ENCODE measurements at places on chromosomes 2 and 18.

DNA sequence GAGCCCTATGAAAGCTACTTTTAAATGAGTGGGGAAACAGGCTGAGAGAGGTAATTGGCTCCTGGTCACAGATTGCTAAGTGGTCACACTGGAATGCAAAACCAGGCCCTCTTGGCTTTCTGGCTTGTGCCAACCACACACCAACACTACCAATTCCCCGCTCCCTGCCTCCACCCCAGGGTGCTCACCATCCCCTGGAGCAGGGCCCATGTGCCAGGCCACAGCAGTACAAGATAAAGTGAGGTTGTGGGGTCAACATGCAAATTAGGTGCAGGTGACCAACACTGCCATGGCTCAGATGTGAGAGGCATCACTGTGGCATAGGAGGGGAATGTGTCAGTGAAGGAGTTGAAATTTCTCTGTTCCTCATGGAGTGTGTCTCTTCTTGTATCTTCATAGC lies 312.5 kb downstream of the MYCN start:
- DNase-seq: no peak

GRCh38 chr2:62141142-62141740 lies 54.7 kb upstream of the B3GNT2 start:
- DNase-seq: no peak

DNA sequence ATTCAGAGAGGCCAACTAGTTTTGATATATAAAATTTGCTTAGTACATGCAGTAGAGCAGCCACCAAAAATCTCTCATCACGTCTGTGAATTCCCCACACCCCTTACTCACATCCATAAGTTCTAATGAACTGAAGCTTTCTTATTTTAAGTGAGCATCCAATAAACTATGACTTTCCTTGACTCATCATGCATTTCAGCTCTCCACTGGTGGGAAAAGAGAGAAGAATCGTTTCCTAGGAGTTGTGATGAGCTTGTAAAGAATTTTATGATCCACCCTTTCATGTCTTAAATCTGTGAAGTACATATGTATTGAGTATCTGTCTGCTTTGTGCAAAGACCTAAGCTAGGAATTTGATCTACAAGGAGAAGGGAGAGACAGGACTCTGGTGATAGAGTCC lies 428.6 kb downstream of the SETBP1 start:
- DNase-seq: no peak

- no peak for DNase-seq
These were observed 312.3 kb upstream of the KCNJ3 start for GRCh38 chr2:154386186-154386585.

- no peak for DNase-seq
These were observed 143.5 kb downstream of the PTGR3 start for GRCh38 chr18:75065251-75066000.

DNA sequence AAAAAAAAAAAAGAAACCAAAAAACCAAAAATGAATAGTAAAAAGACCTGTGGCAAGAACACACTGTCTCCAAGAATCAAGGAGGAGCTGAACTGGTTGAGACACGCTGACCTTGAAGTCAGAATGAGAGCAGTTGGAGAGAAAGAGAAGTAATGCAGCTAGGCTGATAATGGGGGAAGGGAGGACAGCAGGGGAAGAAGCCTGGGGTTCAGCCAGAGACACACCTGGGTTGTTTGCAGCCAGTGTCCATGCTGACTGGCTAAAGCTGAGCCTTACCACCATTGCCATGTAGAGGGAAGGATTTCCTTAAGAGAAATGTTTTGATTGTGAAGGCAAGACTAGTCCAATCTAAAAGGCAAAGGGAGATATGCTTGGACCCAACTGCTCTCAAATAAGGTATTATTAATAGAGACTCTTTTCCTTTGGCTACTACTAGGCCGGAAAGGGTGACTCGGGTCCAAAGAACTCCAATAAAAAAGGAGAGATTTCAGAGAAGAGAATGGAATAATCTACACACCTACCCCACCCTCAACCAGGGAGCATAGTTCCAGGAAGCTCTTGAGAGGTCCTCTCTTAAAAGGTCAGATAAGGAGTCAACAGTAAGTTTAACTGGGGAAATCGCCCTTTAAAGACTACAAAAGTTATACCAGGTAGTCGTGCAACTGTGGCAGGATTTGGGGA lies 25.2 kb upstream of the REL start:
- no peak for DNase-seq

GRCh38 chr2:45778720-45779171 lies 127.3 kb downstream of the PRKCE start:
- DNase-seq: peak; percentile 84

DNA sequence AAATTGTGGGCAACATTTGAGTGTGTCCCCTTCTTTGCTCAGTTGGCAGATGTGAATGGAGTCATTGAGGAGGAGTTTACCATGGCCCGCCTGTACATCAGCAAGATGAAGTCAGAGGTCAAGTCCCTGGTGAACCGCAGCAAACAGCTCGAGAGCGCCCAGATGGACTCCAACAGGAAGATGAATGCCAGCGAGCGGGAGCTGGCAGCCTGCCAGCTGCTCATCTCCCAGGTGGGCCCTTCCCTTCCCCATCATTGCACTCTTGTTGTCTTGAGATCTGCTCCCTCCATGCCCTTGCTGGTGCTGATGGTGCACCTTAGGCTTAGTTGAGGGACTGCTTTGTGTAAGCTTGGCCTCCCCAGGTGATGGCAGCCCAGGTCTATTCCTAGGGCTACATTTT lies 47.5 kb upstream of the LYPD6B start:
- no peak for DNase-seq

DNA sequence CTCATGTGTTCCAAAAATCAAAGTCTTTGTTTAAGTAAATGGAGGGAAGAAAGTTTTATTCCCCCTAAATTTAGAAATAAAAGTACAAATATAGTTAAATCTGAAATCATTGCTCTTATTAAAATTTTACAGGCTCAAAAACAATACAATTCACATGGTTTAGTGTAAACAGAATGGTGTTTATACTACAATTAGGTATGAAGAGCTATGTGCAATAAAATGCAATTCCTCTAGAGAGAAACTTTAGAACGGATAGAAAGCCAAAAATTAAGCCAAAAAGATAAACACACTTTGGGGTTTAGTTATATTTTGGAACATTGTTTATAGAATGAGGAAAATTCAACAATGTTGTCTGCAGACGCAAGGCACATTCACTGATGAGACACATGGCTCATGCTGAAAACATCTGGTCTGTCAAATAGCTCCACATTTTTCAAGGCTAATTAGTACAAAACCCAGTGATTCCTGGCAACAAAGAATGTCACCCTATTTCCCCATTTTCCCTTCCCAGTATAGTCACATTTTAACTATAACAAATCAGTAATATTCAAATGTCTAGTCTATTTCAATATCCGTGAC lies 103.3 kb downstream of the EXOC6B start:
- no peak for DNase-seq

DNA sequence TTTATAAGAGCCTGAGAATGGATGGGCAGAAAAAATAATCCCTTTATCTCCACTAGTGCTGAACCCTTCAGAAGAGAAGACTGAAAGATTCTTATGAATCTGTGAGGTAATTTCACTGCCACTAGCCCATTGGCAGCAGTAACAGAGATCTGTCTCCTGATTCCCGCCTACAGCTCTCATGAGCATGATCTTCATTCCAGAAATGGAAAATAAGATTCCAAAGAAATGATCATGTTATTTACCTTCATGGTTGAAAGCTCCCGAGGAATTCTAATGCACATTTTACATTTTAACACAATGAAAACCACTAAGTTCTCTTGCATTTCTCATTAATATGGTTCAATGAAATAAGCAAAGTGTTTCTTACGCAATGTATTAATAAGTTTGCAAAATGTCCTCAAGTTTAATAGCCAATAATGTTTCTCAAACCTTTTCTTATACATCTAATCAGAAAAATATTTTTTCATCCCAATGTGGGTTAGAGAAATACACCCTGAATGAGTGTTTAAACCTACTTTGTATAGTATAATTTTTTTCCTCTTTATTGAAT lies 905.6 kb downstream of the TMEM182 start:
- no peak for DNase-seq

GRCh38 chr2:25089605-25090315 lies 47.9 kb downstream of the EFR3B start:
- no peak for DNase-seq

GRCh38 chr2:119808516-119809147 lies 48.9 kb downstream of the PTPN4 start:
- no peak for DNase-seq

All from HT-29 (cell line).